Activated CD4-positive, alpha-beta memory T cell treated with anti-CD3 and anti-CD28 coated beads, Interleukin-2, amount 10 ng/mL, durations not matched to agents 7 days and 5 days (primary cell): ENCODE measurements at places on chromosomes 2 and 18.

DNA sequence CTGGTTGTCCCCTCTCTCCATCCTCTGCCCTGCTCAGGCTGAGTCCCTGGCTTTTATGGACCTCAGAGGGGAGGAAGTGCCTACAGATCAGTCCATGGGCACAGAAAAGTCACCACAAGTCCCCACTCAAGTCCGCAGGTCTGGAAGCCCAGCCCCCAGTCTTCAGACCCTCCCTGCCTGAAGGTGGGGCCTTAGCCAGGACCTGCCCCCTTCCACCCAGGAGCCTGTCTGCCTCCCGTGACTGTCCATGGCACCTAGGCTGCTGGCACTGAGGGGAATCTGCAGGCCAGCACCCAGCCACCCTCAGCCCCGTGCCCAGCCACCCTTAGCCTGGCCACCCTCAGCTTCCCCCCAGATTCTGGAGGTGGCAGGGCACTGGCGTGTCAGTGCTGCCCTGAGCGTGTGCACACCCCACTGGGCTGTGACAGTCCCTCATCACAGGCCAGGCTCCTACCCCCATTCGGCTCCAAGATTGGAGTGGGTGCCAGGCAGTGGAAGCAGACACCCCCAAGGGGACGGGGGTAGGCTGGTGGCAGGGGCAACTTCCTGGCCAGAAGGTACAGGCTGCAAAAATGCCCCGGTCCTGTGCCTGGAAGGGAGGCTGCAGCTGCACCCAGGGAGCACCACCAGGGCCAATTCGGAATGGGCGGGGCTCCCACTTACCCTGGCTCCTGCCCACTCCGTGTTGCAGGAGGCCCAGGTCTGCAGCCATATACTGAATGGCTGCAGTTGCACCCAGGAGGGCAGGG, 154.7 kb upstream of the RMP24 start:
- DNase-seq, result no peak

GRCh38 chr18:28995319-28995718, 818.4 kb upstream of the CDH2 start:
- no peak for DNase-seq

DNA sequence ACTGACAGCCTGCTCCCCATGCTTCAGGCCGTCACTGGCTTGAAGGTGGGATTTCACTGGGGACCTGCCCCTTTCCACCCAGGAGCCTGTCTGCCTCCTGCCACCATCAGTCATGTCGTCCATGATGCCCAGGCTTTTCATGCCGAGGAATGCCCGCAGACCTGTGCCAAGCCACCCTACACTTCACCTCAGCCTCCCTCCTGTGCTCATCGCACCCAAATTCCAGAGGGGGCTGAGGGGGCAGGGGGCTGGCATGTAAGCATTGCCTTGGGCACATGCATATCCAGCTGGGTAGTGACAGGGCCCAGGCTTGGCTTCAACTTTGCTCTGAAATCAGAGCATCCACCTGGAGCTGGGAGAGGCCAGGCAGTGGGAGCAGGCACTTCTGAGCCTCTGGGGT, 20.9 kb upstream of the RPRM start:
- no peak for DNase-seq

GRCh38 chr2:200862532-200863000, 1.9 kb downstream of the CLK1 start:
- peak; percentile 67 for DNase-seq

GRCh38 chr2:23571085-23571484, 186.1 kb downstream of the KLHL29 start:
- no peak for DNase-seq

GRCh38 chr2:200288670-200289429, 17.6 kb upstream of the SPATS2L start:
- no peak for DNase-seq

- DNase-seq, result no peak
Measured at GRCh38 chr2:88247531-88247930, 77.4 kb downstream of the THNSL2 start.

- DNase-seq, result peak; percentile 14
Measured at GRCh38 chr2:128319631-128320191, 1.0 kb upstream of the HS6ST1 start.

GRCh38 chr2:210177769-210178168, 6.6 kb upstream of the KANSL1L start:
- DNase-seq, result no peak

GRCh38 chr18:34915046-34915445, 126.2 kb upstream of the MAPRE2 start:
- no peak for DNase-seq

- no peak for DNase-seq
Measured at GRCh38 chr2:168293766-168294165, 46.4 kb upstream of the STK39 start.
